ENCODE measurements at places on chromosomes 2 and 18.
A peak's percentile ranks its signal among the peaks of the same experiment; 100 is the strongest.

DNA sequence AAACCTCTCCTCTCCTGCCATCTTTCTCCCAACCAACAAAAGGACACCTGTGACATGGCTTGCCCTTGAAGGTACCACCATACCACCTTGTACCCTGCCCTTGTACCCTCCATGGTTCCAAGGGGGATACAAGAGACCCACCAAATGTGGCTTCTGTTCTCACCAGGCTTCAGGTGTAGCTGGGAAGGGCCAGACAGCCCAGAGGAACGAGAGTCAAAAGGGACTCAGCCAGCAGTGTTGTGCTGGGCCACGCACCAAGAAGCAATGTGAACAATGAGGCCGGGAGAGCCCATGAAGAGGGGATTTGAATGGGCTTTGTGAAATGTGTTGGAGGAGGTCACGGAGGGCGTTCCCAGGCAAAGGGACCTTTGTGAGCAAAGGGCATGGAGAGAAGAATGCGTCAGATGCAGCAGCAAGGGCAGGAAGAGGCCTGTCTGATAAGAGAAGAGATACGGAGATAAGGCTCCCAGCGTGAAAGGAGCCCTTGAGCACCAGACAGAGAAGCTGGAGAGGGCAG lies 48.6 kb downstream of the PLB1 start:
- DNase-seq: no peak

DNA sequence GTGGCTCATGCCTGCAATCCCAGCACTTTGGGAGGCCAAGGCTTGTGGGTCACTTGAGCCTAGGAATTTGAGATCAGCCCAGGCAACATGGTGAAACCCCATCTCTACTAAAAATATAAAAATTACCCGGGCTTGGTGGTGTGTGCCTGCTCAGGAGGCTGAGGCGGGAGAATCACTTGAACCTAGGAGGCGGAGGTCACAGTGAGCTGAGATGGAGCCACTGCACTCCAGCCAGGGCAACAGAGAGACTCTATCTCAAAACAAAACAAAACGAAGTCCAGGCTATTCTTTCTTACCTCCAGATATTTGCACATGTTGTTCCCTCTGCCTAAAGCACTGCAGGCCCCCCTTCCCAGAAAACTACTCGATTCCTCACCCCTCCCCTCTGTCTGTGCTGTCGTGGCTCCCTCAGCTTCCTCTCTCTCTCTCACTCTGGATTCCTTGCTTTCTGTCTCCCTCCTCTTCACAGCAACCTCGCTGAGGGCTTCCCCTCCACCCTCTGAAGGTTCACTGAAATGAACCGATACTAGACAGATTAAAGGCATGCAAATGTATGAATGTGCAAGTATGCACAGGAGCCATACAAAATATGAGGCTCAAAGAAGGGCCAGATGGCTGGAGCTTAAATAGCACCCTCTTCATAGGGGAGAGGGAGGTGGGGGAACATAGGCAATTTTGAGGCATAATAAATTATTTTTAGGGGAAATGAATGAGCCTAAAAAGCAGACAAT lies 18.5 kb downstream of the TMEM177 start:
- DNase-seq: no peak

- DNase-seq: no peak
Measured at GRCh38 chr2:117523711-117524238, 290.7 kb upstream of the DDX18 start.

DNA sequence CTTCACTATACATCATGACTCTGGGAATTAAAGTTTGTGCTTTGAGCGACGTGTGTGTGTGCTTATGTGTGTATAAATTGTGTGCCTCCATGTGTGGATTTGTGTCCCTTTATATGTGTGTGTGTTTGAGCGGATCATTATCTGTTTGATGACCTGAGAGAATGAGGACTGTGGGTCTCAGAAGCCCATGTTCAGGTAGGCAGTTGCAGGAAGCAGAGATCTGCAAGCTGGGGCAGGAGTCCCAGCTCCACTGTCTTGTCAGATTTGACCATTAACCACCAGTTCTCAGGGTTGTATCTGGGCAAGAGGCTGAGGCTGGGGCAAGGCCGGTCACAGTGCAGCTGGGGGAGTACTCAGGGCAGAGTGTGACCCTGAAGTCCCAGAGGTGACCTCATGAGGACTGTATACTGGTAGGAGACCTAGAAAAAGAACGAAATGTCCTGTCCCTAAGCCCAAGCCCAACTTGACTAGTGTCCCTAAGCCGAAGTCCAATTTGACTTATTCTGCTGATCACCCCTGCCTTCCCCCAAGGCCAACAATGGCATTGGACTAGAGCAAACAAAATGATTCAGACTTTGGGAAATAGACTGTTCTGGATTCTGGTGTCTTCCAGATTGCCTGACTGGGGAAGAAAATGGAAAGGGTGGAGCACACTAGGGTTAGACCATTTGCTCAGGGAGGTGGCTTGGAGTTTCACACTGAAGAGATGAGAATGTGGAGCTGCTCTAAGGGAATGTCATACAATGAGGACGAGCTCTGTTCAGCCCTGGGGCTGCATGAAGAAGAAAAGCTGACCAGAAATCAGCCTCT lies 28.1 kb downstream of the RHOB start:
- DNase-seq: no peak

GRCh38 chr2:165718610-165719210 lies 75.3 kb downstream of the GALNT3 start:
- no peak for DNase-seq

- peak; percentile 83 for DNase-seq
Measured at GRCh38 chr2:12456293-12457106, 260.2 kb upstream of the TRIB2 start.

GRCh38 chr2:203535078-203535783 lies at the start of gene RAPH1:
Gene RAPH1, minus strand, starts transcription at chr2:203535301. Its CDS starts 39,948 bp downstream, at chr2:203495353.
- peak; percentile 59 for DNase-seq

- no peak for DNase-seq
Measured at GRCh38 chr18:27022477-27022876, 157.0 kb upstream of the AQP4 start.

DNA sequence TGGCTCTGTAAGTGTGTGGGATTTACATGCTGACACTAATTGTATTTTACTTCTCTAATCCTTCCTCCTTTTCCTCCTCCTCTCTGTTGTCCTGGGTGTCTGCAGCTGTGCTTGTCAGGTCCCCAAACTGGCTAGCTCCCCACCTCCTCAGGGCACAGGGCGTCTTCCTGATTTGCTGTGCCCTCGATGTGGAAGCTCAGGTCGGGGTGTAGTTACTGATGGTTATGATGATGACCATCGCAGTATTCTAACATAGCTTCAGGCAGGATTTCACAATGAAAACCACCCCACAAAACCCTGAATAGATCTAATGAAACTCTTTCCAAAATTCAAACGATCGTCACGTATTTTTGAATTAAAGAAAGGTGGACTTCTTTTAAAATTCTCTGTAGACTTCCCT lies 428.4 kb downstream of the TGIF1 start:
- DNase-seq: no peak

DNA sequence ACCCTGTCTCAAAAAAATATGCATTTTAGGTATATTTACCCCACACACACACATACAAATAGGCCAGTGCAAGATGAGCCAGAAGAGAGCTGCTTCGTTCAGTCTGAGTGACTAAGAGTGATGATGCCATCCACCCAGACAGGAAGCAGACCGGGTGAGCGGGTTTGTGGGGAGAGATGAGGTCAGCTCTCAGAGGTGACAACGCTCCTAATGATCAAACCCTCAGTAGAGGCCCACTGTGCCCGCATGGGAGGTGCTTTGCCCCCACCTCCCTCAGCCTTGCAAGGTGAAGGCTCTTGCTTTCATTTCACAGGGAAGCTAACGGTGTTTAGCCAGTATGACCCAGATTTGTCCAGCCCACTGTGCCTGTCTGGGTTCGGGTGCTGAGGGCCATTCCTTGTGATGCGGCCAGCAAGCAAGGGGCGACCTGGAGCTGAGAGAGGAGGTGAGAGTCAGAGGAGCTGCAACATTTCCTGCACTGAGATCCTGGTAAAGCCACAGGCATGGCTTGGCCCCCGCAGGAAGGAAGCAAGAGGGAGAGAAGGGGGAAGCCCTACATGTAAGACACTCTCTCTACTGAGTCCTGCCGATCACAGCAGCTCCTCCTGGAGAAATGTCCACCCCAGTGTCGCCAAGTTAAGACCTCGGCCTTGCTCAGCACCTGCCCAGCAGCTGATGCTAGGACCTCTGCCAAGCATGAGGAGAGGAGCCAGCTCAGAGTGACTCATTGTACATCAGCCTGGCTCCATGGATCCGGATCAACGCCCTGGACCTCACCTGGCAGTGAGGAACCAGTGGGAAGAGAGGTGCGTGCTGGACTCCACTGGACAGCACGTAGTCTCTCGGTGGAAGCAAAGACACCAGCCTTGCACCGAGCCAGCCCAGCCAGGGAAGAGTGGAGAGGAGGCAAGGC lies 37.0 kb downstream of the NIFK start:
- DNase-seq: peak; percentile 48

DNA sequence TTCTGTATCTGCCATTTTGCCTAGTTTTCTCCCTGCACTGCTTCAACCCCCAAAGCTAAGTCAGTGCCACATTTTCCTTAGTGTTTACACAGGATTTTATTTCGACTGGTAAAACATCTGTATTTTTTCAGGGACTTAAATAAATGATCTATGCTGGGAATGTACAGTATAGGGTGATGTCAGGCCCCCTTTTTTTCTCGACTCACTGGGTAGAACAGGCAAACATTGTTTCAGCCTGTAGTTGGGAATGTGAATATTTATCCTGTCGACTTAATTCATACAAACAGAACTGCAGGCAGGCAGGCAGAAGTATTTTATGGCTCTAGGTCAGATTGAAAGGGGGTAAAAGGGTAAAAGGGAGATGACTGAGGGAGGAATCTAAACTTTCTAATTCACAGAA lies 123.5 kb upstream of the ZFP36L2 start:
- no peak for DNase-seq

GRCh38 chr2:27446057-27446456 lies 3.9 kb downstream of the KRTCAP3 start:
- no peak for DNase-seq

DNA sequence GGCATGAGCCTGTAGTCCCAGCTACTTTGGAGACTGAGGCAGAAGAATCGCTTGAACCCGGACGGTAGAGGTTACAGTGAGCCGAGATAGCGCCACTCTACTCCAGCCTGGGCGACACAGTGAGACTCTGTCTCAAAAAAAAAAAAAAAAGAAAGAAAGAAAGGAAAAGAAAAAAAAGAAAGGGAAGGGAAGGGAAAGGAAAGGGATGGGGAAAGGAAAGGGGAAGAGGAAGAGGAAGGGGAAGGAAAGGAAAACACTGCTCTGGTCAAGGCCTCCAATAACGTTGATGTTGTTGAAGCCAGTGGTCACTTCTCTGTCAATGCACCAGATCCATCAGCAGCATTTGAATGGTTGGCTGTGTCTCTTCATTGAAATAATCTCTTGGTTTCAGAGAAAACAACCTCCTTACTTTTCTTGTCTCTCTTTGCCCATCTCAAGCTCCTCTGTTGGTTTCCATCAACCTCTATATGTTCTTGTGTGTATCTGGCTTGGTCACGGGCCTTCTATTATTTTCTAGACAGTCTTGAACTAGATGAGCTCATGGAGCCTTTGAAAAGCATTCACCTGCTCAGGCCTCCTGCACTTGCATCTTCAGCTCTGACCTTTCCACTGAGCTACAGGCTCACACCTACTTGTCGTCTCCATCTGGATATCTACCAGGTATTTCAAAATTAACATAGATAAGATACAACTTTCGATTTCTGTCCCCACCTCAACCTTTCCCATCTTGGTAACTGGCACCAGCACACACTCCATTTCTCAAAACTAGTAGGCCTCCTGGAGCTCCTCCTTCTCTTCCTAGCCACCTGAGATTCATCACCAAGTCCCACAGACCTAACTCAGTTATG lies 69.4 kb upstream of the LAPTM4A start:
- no peak for DNase-seq

DNA sequence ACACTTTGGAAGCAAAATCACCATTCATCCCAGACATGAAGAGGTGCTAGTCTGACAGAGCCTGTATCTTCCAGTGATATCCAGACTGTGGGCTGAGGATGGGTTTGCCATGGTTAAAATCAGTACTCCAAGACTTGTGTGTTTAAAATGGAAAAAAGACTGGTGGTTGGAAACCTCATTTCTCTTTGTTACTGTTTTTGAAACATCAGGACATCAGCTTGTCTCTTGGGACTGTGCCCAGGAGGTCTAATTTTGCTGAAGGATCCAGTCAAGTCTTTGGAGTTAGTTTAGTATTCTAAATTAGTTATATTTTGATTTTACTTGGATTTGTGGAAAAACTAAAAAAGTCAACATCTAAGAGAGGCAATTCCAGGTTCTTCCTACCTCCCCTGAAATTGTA lies 578.4 kb downstream of the PLCL1 start:
- DNase-seq: no peak

DNA sequence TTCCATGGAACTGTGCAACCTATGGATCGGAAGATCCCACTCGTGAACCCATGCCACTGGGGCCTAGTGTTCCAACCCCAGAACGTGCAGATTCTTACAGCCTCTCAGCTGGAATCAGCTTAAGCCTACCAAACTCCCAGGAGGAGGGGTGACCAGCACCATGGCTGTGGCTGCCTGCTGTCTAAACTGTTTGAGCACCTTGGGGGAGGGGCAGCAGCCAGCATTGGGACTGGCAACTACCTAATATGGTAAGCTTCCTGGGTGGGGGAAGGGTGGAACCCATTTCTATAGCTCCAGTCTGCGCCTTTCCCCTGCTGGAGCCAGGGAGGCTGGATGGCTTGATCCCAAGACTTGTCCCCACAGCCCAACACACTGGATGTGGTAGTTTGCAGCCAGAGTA lies 10.7 kb upstream of the POLE4 start:
- DNase-seq: no peak

GRCh38 chr2:195592105-195592504 lies 64.9 kb upstream of the SLC39A10 start:
- no peak for DNase-seq

DNA sequence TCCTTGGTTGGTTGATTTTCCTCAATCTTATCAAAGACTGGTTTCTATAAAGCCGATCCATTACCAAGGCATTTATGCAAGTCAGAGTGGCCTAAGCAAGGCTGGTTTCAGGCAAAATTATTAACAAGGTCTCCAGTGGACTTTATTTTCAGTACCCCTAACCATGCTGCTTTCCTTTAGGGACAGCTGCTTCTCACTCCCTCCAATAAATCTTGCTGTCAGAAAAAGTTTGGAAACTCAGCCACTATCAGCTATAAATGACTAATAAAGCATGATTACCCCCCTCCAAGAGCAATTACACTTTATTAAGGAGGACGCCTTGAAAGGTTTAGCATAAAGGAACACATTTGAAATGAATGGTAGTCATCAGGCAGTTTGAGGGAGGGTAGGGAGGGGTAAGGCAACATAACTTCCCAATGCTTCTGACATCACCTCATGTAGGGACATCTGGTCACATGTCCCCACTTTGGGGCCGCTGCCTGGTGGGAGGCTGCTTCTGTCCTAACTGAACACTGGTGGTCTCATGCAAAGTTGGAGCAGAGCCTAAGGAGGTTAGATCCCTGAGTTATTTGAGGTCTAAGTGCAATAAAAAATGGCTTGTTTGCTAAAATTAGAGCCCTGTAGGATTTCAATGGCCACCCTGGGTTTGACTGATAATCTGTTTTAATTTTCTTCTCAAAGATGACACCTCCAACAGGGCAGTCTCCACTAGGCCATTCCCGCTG lies 58.0 kb upstream of the TMEM178A start:
- DNase-seq: no peak

- no peak for DNase-seq
Measured at GRCh38 chr18:60130284-60130683, 230.5 kb downstream of the PMAIP1 start.

- no peak for DNase-seq
Measured at GRCh38 chr2:237236188-237236587, 150.5 kb downstream of the COPS8 start.

Measured in HFF-Myc (cell line).